Stimulated activated CD4-positive, alpha-beta T cell treated with anti-CD3 and anti-CD28 coated beads, Interleukin-4, amount 100 ng/mL, for 24 hours (primary cell): ENCODE measurements at places on chromosomes 7 and 10.

DNA sequence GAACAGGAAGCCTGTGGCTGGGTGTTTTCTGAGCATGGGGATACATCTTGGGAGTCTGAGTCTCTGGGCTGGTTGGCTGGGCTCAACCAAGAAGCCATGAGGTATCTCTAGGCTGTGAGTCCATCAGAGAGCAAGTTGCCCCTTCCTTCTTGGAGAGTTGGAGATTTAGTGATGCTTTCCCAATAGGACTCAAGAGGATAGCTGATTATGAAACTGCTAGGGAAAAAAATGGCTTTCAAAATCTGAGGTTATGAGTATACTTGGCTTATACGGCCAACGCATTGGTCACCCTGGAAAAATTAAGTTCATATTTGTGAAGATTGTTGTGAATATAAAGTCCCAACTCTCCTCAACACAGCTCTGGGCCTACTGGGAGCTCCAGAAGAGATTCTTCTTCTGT lies 162.7 kb upstream of the KMT2E start:
- DNase-seq = no peak

GRCh38 chr7:28806841-28807240 lies 151.3 kb downstream of the TRIL start:
- DNase-seq = no peak

GRCh38 chr10:100006243-100006886 lies 3.4 kb downstream of the DNMBP start:
- DNase-seq = peak; percentile 38

DNA sequence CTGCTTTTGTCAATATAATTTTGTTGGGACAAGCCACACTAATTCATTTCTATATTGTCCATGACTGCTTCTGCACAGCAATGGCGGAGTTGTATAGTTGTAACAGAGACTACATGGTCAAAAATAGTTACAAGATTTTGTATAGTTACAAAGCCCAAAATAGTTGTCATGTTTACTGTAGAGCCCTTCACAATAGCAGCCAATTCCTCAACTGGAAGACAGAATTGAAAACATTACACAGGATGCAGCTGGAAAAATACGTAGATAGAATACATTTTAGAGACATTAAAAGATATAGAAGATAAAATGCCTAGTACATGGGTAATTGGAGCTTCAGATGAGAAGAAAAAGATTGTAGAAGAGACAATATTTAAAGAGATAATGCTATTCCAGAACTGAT lies 156.4 kb upstream of the FEZF1 start:
- DNase-seq = no peak

GRCh38 chr7:12896316-12896715 lies 208.9 kb downstream of the ARL4A start:
- DNase-seq = no peak

GRCh38 chr10:130941886-130942285 lies 369.6 kb downstream of the TCERG1L start:
- DNase-seq = no peak

GRCh38 chr10:126838316-126838715 lies 66.9 kb upstream of the DOCK1 start:
- no peak for DNase-seq

DNA sequence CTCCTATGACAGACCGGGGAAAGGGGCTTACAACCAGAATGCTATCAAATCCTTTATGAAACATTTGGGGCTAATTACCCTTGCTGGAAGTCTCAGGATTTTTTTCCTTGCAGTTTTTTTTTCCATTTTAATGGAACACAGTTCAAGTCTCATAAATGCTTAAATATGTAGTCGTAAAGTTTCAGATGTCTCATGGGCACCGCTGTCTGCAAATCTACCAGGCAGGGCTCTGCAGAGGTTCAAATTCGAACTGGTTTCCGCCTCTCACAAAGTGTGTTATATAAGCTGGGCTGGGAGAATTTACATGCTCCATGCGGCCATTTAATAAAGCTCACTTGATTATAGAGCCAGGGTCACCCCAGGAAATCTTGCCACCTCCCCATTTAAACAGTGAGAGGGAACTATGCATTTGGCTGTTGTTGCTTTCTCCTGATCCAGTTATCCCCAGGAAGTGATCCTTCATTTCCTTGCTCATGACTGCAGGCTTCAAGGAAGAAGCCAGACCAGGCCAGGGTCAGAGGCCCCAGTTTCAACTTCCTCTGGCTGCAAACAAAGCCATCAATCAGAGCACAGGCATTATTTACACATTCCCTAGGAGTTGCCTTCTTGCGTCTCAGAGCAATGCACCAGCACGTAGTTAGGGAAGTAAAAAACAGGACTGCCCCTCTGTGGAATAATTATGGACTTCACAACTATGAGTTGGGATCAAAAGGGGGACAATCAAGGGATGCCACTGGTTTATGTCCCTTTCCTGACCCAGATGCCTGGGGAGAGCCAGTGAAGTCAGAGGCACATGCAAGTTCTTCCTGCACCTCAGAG lies 358.8 kb downstream of the PRPF18 start:
- DNase-seq = no peak

- no peak for DNase-seq
These were observed 507.2 kb downstream of the TNS3 start for GRCh38 chr7:47074702-47075153.

GRCh38 chr7:99126921-99127553 lies 16.9 kb downstream of the SMURF1 start:
- DNase-seq = no peak

DNA sequence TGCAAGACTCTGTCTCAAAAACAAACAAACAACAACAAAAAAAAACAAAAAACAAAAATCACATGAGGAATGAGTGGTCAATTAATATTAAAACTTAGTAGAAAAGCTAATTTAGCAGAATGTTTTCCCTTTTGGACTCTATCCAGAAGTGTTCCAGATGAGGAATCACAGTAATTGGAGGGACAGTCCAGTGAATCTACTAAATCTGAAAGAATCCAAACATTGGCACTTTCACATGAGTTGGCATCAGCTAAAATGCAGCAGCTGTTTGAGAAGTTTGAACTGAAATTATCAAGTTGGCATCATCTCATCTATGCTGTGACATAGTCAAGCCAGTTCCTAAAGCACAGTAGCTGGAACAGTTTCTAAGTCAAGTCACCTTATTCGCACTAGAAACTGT lies 367.8 kb downstream of the PPP1R3A start:
- no peak for DNase-seq

DNA sequence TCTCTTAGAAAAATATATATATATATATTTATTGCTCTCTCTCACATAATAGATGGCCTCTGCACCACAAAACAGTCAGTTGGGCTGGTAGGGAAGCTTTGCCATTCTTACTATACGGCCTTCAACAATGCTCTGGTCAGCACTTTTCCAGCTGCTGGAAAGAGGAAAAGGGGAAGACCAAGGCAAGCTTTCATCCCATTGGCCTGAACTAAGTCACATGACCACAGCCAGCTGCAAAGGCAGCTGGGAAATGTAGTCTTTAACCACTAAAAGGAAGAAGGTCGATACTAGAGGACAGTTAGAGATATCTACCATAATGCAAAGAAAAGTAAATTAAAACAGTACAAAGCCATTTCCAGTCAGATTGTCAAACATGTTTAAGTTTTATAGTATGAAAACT lies 58.4 kb upstream of the MACROH2A2 start:
- DNase-seq = no peak

- peak; percentile 75 for DNase-seq
These were observed 561 bp upstream of the HNRNPF start for GRCh38 chr10:43409385-43410109.

- DNase-seq = no peak
These were observed 11.9 kb upstream of the TSPAN15 start for GRCh38 chr10:69439350-69439739.

- DNase-seq = no peak
These were observed 27.2 kb downstream of the PODXL start for GRCh38 chr7:131529179-131529578.

DNA sequence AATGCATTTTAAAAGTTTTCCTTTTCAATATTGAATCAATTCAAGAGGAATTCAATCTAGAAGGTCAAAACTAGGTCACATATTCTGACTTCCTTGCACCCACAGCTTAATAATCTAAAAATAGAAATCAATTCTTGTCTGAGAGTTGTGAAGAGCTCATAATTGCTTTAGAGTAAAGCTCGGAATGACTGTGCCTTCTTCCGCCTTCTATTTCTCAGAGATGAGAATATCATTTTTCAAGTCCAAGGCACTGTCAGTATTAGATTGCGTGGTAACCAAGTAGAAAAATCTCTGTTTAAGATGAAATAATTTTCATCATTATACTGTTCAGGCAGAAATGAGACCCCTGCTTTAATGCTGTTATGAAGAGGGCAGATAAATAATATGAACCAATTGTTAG lies 272.2 kb upstream of the NFE2L3 start:
- DNase-seq = no peak

DNA sequence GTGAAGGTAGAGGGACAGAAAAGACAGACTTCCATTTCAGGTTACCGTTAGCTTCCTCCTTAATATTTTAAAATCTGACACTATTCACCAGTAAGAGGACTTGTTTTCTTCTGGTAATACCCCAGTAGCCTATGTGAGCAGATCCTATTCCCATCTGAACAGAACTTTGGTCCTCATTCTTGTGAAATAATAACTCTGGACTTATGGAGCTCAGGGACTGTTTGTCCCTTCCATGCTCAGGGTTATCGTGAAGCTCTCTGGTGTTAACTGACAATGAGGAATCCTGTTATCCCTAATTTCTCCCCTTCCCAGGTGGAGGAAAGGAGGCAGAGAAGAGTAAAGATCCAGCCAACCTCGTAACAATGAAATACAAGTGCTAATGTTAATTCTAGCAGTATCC lies 47.0 kb upstream of the ANKRD1 start:
- DNase-seq = no peak

GRCh38 chr7:100059251-100059739 lies 9.7 kb downstream of the ZSCAN21 start:
- DNase-seq = no peak

DNA sequence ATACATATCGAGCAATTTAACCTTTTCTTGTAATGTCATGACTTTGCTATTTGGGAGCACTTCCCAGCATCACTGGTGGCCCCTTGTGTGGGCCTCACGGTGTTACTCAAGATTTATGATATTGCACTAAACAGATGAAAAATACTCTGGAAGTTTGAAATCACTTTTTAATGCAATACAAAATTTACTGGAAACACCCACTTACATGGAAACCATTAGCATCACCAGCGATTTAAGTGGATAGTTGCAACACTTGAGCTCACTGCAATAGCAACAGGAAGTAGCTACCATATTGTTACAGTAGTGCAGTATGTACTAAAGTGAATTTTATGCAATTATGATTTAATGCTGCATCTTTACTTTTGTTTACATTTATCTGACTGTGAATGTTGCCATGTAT lies 184.4 kb downstream of the MDFIC start:
- DNase-seq = no peak

GRCh38 chr10:121503587-121504051 lies 94.6 kb downstream of the FGFR2 start:
- DNase-seq = no peak

DNA sequence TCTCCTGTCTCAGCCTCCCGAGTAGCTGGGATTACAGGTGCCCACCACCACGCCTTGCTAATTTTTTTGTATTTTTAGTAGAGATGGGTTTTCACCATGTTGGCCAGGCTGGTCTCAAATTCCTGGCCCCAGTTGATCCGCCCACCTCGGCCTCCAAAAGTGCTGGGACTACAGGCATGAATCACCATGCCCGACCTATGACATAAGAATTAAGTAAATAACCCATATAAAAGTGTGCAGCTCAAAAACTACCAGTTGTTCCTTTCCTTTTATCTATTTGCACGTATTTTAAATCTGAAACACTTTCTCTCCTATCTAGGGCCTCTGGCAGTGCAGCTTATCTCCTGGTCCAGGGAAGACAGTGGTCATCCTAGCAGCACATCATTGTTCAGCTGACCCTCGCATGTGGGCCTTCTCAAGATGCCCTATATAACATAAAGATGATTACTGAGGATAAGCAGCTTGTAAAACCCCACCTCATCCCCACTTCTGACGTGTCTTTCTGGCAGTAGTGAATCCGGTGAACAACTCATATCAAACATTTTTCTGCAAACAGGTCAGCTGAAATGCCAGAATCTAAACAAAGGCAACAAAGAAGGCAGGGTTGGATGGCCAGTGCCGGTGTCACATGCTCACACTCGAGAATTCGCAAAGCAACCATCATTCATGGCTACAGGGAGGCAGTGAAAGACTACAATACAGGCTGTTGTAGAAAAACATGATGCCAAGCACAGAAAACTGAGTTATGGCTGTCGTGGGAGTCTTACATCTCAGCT lies 36.0 kb upstream of the KCNIP2 start:
- no peak for DNase-seq

DNA sequence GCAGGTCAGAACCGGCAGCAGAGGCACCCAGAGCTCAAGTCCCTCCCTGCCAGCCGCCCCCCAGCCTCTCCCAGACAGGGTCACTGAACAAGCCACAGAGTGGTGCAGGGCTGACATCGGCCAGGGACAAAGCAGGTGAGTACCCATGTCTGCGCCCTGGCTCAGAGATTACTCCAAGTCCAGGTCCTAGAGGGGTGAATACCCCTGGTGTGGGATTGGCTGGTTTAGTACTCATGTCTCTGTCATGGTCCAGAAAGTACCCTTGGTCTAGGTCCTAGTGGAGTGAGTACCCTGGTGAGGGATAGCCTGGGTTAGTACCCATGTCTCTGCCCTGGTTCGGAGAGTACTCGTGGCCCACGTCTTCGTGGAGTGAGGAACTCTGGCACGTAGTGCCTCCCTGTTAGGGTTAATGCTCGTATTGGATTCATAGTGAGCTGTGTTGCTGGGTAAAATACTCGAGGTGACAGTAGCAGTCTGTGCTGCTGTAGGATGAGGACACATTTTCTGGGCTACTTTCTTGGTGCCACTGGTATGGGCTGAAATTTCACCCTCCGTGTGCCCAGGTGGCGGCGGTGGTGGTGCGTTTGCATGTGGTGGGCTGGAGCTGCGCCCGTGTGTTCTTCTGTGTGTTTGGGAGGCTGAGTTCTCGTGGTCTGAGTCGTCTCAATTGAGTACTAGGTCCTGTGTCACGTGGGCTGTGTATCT lies 25.5 kb upstream of the KNDC1 start:
- DNase-seq = no peak

- DNase-seq = no peak
These were observed 7.9 kb downstream of the HSPB1 start for GRCh38 chr7:76310102-76310957.

GRCh38 chr10:95248989-95249388 lies 41.8 kb downstream of the PDLIM1 start:
- no peak for DNase-seq

- peak; percentile 73 for DNase-seq
These were observed 84.2 kb upstream of the MKI67 start for GRCh38 chr10:128210215-128211063.

DNA sequence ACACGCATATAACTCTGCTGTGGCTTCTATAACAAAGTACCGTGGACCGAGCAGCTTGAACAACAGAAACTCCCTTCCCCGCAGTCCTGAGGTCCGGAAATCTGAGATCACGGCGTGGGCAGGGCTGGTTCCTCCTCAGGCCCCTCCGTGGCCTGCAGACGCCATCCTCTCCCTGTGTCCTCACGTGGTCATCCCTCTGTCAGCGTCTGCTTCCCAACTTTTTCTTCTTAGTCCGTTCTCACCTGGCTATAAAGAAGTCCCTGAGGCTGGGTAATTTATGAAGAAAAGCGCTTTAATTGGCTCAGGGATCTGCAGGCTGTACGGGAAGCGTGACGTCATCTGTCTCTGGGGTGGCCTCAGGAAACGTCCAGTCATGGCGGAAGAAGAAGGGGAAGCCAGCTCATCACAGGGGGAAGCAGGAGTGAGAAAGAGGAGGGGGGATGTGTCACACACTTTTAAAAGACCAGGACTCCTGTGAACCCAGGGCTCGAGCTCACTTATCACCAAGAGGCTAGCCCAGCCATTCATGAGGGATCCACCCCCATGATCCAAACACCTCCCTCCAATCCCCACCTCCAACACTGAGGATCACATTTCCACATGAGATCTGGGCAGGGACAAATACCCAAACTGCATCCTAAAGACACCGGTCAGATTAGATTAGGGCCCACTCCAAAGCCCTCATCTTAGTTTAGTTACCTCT lies 91.2 kb upstream of the INSIG1 start:
- peak; percentile 85 for DNase-seq
